Stimulated activated CD8-positive, alpha-beta memory T cell treated with anti-CD3 and anti-CD28 coated beads, Interleukin-2, amount 100 ng/mL, for 1 hour (primary cell): ENCODE measurements at places on chromosomes 7 and 10.

DNA sequence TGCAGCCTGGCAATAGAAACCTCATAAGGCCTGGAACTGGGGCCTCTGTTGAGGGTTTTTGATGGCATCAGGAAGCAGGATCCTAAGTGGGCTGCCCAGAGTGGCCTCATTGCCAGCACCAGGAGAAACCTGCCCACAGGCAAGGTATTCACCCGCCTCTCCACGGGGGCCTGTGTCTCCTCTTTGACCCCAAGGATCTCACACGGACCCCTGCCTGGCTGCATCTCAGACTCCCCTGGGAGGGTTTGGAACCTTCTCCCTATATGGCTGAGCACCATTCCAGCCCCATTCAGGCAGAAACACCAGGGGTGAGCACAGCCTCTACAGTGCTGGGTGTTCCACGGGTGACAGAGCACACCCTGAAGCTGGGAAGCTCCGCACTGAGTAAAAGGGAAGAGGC is 14.6 kb upstream of the C10orf71 start:
- DNase-seq, result no peak

DNA sequence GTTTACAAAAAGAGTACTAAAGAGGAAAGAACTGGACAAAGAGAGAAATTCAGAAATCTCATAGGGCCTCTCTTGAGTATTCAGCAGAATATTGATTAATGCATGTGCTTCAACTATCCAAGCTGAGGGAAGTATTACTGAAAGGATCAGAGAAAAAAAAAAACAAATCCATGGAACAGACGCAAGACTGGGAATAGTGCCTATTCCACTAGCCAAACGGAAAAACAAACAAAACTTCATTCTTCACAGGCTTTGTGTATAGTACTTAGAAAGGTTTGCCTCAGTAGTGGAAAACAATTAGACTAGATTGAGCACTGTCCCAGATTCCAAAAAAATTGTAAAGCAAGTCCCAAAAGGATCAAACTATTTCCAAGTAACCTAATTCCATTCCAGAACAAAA is 106.2 kb downstream of the TFEC start:
- no peak for DNase-seq

GRCh38 chr10:47401874-47402640 is 18.0 kb upstream of the ZNF488 start:
- DNase-seq, result no peak

- DNase-seq, result no peak
Measured at GRCh38 chr10:117262903-117263293, 22.0 kb downstream of the SLC18A2 start.

- no peak for DNase-seq
Measured at GRCh38 chr7:45657136-45657889, 83.1 kb downstream of the ADCY1 start.

DNA sequence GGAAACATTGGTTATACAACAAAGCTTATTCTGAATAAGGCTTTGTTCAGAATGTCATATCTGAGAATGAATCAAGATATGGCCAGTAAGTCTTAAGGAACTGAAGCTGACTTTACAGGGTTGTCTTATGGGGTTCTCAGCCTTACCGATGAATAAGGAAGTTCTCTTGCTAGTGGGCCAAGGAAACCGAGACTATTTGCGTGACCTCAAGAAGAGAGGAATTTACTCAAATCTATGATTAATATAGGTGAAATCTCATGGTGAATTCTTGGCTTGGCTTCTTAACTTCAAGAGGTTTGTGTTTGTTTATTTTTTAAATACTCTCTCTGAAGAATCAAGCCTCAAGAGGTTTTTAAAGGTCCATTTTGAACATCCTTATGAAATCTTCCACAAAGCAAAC is 4.7 kb upstream of the MRLN start:
- DNase-seq, result no peak

DNA sequence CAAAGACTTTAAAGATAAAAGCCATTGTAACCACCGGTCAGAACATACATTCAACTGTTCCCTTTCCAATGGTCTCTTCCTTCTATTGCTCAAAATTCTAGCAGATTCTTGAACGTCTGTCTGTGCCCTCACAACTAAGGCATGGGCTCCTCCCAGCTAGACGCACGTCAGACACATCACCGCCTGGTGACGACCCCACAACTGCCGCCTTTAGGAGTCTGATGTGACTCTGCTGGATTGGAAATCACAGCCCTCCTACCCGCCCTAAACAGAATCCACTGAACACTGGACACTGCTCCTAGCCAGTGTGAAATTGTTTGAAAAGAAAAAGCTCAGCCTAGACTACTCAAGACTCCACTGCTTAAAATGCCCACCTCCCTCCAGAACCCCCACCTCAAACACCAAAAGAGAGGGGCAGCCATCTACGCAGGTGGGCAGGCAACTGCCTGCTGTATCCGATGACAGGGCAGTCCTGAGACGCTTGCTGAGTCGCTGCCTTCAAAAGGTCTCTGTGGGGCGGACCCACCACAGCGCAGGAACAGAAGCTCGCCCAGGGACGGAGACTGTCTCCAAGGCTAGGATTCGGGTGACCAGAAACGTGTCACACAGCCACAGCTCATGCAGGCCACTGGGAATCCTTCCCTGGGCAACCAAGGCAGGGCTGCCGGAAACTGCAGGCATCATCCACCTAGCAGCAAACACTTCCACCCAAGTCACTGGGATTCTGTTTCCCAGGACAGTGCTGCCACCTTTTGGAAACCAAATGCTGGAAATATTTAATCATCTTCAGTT is 34.7 kb downstream of the GSDME start:
- no peak for DNase-seq

GRCh38 chr10:95567903-95568630 is 6.9 kb upstream of the SORBS1 start:
- no peak for DNase-seq

GRCh38 chr7:31933481-31933880 is 136.7 kb downstream of the PDE1C start:
- DNase-seq, result no peak

DNA sequence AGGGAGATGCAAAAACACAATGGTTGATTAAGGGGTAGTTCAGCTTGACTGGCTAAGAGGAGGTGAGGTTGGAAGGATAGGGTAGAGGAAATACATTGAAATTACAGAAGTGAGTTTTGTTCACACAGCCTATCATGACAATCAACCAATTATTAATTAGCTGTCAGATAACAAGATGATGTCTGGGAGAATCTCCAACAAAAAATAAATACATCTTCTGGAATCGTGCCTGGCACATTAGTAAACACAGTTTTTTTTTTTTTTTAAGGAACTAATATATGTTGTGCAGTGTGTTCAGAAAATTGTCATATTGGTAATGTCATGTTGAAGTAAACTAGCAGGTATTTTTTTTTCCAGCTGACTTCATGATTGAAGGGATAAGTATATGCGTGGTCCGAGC is 171.8 kb downstream of the VTI1A start:
- no peak for DNase-seq

DNA sequence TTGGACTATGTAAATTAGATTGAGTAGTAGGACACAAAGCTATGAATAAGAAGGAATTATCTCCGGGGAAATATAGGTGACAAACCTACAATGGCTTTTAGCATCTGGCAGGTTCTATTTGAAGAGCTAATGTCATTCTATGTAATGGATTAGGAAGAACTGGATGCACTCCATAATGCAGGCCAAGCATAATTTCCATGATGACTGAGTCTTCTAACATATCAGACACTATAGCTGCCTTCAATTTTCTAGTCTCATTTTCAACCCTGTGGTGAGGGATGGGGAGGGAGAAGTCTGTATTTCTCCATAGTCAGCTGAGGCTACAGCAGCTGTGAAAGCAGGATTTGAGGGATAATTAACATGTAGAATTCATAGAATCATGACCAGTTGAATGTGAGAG is 390.4 kb upstream of the LRRTM3 start:
- DNase-seq, result no peak

DNA sequence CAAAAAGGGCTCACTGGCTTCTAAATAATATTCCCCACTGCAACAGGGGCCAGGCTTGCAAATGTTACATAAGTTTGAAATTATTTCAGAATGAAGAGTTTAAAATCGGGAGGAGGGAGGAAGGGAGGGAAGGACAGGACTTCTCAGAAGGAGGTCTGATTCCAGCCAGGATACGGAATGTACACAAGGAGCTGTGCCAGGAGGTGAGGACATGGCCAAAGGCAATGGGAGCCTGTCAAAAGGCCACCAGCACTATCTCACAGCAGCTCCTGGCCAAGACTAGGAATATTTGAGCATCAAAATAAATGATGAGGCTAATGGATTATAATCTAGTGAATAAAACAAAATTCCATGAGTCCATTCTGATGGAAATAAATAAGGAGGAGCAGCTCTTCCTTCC is 18.6 kb upstream of the DRGX start:
- no peak for DNase-seq

- DNase-seq, result no peak
Measured at GRCh38 chr7:133461421-133461820, 208.5 kb downstream of the EXOC4 start.

DNA sequence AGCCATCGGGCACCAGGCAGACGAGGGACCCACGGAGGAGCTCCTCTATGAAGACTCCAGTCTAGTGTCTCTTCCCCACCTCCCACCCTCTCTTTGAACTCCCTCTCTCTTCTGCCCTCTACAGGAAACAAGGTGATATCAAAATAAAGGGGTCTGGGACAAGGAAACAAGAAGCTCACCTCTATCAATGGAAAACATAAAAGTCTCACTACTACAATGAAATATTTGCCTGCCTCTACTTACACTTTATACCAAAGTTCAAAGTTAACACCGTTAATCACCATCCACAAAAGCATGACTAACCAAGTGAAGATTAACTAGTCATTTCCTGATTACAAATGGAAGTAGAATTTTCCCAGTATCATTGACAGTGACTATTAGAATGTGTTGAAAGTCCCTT is 82.2 kb downstream of the PARD3 start:
- DNase-seq, result no peak

DNA sequence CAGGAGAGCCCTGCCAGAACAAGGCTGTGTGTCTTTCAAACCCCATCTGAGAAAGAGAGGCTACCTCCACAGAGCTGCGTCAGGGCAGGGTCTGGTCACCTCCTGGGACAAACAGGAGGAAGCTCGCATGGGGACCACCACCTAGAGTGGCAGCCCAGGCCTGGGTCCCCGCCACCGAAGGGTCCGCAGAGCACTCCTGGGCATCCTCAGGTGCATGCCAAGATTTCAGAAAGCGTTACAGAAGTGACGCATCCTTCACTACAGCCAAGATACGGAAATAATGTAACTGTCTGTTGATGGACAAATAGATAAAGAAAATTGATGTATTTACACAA is 42.6 kb downstream of the GSDME start:
- no peak for DNase-seq

DNA sequence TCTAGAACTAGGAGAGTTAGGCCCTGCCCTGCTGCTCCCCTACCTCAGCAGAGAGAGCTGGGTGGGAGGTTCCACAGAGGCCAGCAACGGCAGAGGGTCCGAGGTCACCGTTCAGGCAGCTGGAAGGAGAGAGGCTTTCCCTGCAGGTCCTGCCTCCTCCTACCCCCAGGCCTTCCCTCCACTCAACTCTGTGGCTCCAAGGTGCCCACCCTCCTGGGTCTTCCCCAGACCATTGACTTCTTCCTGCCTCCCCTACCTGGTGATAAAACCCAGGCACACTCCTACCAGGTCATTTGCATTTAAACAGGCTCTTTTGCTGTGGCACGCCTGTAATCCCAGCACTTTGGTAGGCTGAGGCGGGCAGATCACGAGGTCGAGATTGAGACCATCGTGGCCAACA is 515.3 kb upstream of the FOXK1 start:
- no peak for DNase-seq

- DNase-seq, result no peak
Measured at GRCh38 chr7:158160199-158160598, 427.4 kb downstream of the PTPRN2 start.

DNA sequence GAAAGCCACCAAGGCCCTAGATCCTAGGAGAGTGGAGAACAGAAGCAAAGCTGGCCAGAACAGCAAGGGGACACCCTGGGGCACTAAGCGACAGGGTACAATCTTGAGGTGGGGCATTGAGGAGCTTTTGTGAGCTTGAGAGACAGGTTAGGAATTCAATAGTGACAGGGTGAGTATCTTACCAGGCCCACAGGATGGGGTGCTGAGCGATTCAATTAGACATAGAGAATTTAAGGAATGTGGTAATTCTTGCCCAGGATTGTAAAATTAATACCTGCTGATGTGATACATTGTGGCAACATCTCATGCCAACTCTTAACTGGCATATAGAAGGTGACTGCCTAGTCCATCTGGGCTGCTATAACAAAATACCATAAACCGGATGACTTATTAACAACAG is 14.0 kb downstream of the RBP3 start:
- no peak for DNase-seq

DNA sequence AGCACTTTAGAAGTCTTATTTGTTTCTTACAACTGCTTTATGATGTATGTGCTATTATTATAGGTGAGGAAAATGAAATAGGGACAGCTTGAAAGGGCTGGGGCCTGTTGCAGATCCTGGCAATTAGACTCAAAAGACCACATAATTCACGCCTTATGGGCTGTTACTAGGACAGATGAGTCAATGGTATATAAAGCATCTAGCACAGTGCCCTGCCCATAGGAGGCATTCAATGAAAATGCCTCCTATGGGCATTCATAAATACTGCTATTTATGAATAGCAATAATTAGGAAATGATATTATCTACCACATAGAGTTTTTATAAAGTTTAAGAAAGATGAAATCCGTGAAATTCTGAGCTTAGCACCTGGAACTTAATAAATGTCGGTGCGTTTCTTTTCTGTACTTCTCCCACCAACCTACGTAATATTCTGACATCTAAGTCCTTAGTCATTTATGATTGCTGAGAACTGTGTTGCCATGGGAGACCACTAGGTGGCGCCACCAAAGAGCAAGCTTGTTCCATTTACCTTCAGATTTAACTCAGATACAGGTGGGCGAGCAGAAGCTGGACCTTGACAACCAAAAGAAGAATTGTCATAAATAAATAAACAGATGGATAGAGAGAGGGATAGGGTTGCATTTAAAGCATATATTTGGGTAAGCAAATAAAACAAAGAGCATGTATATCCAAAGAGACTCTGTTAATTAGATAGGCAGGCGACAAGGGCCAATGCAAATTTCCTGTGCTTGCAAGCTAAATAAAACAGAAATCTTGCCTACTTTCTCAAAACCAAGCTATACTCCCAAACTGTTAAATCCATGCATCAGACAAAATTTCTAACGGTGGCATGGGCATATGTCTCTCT is 699.9 kb downstream of the INHBA start:
- no peak for DNase-seq

GRCh38 chr7:152743600-152743999 is 16.0 kb upstream of the ACTR3B start:
- DNase-seq, result no peak

GRCh38 chr7:97305589-97305988 is 188.1 kb downstream of the SDHAF3 start:
- no peak for DNase-seq

DNA sequence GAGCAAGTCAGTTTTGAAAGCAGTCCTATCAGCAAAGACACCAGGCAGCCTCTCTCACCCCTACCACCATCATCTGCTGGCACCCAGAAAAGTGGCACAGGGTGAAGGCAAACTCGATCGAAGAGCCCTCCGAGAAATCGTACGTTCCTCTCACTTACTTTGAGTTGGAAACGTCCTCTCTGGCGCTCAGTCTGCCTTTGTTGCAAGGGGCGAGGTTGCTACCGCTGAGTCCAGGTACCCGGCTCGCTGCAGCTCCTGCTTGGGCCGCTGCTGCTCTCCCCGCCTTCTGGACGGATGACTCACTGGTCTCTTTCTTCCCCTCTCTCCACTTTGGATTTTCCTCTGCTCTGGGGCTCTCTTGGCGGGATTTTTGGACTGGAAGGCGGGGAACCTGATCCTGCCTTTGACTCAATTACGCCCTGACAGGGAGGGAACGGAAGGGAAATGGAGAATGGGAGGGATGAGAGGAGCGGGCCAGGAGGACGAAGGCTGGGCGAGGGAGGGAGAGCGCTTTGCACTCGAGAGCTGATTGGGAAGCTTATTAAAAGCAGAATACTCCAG is at the start of gene PTN:
Gene PTN (minus strand): TSS at position 453 of the 561 bp plus-strand sequence. CDS start 88,760 bp downstream, outside the sequence.
- no peak for DNase-seq
